ENCODE measurements at places on chromosomes 16 and 17.

GRCh38 chr16:80803339-80804055 lies 901 bp downstream of the CDYL2 start:
- DNase-seq: peak; percentile 36

- DNase-seq: no peak
Measured at GRCh38 chr17:77503916-77504651, 363.3 kb downstream of the SEC14L1 start.

DNA sequence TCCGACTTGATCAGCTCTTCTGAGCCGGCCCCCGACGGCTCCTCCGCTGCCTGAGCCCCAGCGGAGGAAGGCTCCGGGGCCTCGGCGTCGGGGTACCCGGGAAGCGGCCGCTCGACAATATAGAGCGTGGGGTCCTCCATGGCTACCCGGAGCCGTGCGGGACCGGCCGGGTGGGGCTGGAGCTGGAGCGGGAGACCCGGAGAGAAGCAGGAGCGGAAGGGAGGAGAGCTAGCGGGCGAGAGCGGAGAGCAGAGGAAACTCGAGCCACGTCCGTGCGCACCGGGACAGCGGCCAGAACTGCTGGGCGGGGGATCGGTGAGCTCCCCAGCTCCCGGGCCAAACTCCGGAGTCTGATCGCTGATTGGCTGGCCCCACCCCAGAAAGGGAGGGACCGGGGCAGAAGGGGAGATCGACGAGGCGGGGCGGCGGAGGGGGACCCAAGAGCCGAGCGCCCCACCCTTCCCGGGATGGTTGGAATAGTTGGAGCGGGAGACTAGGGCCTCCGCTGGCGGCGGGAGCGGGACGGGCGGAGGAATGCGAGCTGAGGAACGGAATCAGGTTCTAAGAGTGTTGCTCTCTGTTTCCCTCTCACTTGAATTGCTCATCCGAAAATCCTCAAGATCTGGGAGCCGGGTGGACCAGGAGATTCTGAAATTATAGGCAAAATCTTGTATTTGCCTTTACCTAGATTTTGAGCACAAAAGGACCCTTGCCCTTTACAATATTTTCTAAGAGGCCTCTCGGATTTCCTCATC lies at the start of gene CAVIN1:
Gene CAVIN1 (minus strand): TSS at position 299 of the 755 bp plus-strand sequence. CDS start 159 bp downstream, at position 140.
- DNase-seq: peak; percentile 88

DNA sequence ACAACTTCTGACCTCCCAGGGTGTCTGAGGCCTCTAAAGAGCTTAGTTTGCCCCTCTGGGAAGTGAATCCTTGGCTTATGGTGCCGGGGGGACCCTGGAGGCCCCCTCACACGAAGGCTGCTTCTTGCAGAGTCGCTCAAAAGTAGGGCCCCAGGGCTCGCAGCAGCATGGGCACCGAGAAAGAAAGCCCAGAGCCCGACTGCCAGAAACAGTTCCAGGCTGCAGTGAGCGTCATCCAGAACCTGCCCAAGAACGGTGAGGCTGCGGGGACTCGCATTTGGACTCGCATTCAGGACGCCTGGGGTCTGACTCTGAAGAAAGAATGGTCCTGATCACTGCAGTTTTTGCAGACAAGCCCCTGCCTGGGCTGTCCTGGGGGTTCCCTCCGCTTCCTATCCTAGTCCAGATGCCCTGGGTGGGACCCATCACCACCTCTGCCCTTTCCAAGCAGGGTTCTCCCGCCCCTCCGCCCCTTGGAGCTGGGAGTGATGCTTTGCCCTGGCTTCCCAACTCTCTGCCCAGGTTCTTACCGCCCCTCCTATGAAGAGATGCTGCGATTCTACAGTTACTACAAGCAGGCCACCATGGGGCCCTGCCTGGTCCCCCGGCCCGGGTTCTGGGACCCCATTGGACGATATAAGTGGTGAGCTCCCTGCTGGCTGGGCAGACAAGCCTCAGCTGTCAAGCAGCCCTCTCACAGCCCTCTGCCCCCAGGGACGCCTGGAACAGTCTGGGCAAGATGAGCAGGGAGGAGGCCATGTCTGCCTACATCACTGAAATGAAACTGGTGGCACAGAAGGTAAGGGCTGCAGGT lies 698 bp downstream of the ACBD4 start:
- DNase-seq: no peak

DNA sequence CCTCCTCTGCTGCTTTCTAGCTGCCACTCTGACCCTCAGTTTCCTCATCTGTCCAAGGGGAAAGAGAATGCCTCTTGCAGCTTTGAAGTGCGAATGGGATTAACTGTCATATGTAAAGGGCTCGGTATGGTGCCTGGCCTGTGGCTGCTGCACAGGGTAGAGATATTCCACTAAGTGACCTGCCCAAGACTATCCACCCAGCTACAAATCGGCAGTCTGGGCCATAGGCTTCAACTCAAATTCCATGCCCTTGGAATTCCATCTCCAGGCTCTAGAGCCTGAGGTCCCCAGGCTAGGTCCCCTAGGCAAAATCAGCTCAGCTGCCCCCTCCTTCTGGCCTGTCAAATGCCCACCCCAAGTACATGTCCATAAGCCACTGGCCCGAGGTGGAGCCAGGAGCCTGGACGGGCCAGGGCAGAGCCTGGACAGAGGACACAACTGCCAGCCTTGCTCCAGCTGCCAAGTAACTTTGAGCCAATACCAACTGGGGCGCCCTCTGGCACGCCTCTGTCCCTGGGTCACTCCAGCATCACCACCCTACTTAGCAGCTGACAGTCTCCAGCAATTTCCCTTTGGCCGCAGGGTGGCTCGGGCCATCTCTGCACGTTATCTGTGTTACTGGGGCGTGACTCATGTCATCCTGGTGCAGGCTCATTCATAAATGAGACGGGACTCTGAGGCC lies 57.2 kb downstream of the SDK2 start:
- DNase-seq: no peak

DNA sequence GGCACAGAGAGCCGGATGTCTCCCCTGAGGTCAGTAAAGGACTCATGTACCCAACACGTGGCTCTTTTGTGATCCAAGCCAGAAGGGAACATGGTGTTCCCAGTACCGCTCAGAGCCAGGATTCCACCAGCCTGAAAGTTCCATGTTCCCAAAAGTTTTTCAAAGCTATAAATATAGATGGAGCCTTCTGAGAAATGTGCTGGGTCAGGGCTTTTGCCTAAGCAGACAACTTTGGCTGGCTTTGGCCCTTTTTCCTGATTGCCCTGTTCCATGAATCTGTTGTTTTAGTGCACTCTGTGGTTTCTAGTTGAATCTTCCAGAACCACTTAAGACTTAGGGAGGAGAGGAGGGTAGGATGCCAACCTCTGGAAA lies 128.5 kb upstream of the HS3ST2 start:
- no peak for DNase-seq

DNA sequence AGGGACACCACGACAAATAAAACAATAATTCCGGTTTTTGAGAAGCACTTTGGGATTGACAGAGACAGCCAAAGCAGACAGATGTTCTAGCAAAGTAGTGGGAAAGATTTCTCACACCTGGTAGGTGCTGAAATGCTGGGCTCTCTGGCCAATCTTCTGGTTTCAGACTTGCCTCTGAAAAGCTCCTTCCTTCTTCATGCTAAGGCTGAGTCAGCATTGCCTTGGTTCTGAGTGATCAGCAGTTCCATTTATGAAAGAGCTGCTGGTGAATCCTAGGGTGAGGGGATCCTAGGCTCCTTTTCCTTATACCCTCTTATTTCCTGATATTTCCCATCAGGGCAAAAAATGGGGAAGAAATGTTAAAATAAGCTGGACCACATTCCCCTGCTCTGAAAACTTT lies 268.7 kb upstream of the SALL1 start:
- no peak for DNase-seq

- no peak for DNase-seq
Measured at GRCh38 chr17:80414508-80414802, 512 bp upstream of the ENDOV start.

- DNase-seq: no peak
Measured at GRCh38 chr16:77732241-77732946, 10.1 kb downstream of the NUDT7 start.

DNA sequence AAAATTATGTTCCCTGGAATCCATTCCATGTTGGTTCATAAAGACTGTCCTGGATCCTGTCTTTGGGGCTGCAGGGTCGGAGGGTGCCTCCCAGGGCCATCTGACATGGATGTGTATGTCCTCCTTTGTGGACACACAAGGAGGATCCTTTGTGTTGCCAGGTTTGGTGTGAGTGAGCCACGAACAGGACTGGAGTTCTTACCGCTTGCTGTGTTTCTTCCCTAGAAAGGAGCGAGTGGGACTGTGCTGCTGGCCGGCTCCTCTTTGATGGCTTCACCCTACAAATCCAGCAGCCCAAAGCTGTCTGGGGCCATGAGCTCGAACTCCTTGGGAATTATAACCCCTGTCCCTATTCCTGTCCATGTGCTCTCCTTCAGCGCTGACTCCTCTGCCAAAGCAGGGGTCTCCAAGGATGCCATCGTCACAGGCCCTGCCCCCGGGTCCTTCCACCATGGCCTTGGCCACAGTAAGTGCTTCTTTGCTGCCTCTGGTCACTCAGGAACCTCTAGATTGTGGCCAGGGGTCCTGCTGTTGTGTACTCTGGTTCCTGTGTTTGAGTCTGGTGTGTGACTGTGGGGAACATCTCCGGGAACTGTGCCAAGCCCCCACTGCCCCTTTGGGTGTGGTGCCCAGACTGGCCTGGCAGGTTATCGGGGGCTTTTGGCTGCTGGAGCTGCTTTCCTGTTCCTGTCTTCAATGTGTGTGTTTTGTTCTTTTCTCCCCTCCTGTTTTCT lies 29.5 kb downstream of the UBN1 start:
- no peak for DNase-seq

GRCh38 chr16:50165473-50165872 lies 12.4 kb downstream of the TENT4B start:
- no peak for DNase-seq

DNA sequence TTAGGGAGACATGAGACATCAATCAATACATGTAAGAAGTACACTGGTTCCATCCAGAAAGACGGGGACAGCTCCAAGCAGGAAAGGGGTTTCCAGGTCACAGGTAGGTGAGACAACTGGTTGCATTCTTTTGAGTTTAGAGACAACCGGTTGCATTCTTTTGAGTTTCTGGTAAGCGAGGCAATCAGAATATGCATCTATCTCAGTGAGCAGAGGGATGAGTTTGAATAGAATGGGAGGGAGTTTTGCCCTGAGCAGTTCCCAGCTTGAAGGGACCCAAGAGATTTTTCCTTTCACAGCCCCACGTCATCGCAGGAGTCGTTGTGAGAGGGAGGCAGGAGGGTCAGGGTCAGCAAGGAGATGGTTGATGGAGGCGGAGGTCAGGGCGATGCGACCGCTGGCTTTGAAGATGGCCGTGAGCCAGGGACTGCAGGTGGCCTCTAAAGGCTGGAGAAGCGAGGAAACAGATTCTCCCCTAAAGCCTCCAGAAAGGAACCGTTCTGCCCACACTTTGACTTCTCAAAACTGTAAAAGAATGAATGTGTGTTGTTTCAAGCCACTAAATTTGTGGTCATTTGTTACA lies 36.5 kb downstream of the IRF8 start:
- DNase-seq: no peak

- no peak for DNase-seq
Measured at GRCh38 chr16:89135166-89135565, 36.4 kb upstream of the CDH15 start.

DNA sequence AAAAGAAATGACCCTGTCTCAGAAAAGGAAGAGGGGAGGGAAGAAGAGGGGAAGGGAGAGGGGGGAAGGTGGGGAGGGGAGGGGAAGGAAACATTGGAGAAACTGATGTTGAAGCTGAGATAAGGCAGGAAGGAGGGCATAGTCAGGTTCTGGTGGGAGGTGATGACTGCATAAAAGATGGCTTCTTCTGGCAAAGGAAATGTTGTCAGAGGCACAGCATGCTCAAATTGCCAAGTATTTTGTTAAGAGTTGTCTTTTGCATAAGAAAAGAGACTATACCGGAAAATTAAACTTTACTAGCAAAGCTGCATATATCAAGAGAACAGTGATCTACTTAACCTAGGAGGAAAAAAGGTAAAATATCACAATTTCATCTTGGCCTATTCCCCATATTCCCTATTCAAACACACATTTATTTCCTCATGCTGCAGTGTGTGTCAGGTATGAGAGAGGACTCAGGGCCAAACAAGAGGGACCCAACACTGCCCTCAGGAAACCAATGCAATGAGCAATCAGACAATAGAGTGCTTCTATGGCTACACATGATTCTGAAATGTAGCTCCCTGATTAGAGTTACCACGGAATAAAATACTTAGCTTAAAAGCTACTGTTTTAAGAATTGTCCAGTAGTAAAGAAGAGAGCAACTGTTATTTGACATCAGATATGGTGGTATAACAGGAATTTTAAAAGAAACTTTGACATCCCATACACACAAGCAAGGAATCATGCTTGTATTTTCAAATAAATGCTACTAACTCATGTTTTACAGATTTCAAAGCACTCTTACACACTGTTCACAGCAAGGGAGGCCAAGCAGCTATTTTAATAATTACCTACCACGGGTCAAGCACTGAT lies 80.9 kb downstream of the PARN start:
- DNase-seq: no peak

GRCh38 chr17:7910711-7911110 lies 5.4 kb downstream of the RNF227 start:
- no peak for DNase-seq

GRCh38 chr17:78484271-78485246 lies 92.6 kb downstream of the DNAH17 start:
- DNase-seq: peak; percentile 39

- no peak for DNase-seq
Measured at GRCh38 chr17:29825604-29826003, 104.4 kb downstream of the SSH2 start.

DNA sequence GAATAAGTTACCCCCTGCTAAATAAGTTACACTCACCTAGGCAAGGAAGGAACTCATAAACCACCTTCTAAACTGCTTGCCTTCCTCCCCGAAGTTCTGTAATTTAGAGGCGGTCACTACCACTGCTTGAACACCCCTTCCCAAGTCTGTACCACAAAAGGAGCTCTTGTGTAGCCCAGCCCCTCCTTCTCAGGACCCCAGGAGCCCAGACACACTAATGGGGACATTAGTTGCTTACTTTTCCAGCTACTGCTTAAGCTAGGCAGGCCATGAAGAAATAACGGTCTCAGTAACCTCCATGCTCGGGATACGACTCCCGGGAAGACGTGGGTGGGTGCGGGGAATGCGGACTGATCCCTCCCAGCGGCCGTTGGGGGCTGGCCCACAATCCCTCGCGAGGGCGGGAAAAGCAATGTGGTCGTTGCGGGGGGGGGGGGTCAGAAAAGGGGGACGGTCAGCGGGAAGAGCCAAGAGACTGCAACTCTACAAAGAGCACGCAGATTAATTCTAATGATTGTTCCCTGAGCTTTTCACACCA lies at the start of gene TEX14:
Gene TEX14 (minus strand): TSS at position 345 of the 538 bp plus-strand sequence. CDS start 40,044 bp downstream, outside the sequence.
- peak; percentile 12 for DNase-seq

DNA sequence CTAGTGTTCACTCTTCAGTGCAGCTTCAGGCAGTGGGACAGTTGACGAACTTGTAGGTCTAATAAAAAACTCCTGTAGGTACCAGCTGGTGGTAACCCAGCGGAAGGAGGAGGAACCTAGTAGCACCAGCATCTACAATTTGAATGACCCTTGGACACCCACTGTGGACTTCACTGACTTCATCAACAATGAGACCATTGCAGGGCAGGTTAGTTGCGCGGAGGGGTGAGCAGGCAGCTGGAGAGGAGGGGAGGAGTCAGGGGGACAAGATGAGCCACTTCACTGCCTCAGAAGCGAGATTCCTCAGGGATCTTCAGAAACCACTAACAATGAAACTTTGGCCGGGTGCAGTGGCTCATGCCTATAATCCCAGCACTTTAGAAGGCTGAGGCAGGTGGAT lies 22.3 kb downstream of the AOC3 start:
- DNase-seq: no peak

- no peak for DNase-seq
Measured at GRCh38 chr17:72946156-72946555, 146.3 kb downstream of the SLC39A11 start.

GRCh38 chr16:47519996-47520679 lies 59.0 kb downstream of the PHKB start:
- DNase-seq: no peak
